ENCODE measurements at places on chromosomes 3 and 15. TPM values are rescaled to one million over a fixed set of nuclear protein-coding genes. Genes with fewer than 3 reads are reported as not detected.

GRCh38 chr15:76954744-76955143, 23.2 kb downstream of the RCN2 start:
- no peak overlapping the region for H3K27ac ChIP-seq
- peaks cover 6% of the 10 kb centered on the region for H3K36me3 ChIP-seq
- H3K27me3 ChIP-seq: no peaks in the 10 kb centered on the region
- no peak for DNase-seq
- peaks cover 1% of the 10 kb centered on the region for H3K4me1 ChIP-seq
- no peak overlapping the region for H3K4me3 ChIP-seq

- no peaks in the 10 kb centered on the region for H3K4me1 ChIP-seq
- no peaks in the 10 kb centered on the region for H3K36me3 ChIP-seq
- no peak overlapping the region for H3K27ac ChIP-seq
Measured at GRCh38 chr3:189490749-189491148, 140.4 kb upstream of the TP63 start.

GRCh38 chr3:188889054-188889491, 282.7 kb upstream of the TPRG1 start:
- no peak overlapping the region for H3K4me3 ChIP-seq
- no peak overlapping the region for H3K27ac ChIP-seq
- H3K36me3 ChIP-seq: peaks cover 14% of the 10 kb centered on the region

DNA sequence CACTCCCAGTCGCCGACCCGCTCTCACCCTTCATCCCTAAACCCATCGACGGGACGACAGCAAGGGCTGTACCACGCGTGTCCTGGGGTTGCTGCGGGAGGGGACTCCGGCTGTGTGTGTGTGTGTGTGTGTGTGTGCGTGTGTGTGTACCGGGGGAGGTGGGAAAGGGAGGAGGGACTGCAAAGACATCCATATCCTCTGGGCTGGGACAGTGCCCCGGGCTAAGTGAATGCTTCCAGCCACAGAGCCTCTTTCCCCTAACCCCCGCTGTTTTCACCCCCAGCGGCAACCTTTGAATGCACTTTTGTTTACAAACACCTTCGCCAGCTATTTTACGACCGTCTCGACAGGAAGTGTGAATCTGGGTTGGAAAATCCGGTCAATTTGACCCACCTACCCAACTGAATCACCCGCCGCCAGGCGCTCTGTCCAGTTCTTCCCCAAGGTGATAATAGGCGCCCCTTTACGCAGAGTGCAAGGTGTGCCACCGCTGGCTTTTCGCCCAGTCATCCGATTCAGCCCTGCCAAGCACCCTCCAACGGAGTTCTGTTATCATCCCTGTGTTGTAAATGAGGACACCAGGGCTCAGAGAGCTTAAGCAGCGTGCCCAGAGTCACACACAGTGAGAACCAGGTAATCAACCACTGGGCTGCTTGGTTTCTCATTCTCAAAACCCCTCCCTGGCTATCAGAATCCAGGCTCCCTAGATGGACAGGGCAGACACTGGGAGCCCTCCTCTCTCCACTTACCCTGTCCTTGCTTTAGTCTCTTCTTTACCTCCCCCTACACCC, 739 bp upstream of the AMOTL2 start:
- H3K27me3 ChIP-seq: peaks cover 4% of the 10 kb centered on the region
- peak overlapping the region; percentile 73 for H3K4me3 ChIP-seq
- H3K4me1 ChIP-seq: peaks cover 12% of the 10 kb centered on the region

GRCh38 chr15:29945943-29946596, 123.8 kb upstream of the TJP1 start:
- peaks cover 12% of the 10 kb centered on the region for H3K27me3 ChIP-seq
- no peak overlapping the region for H3K4me3 ChIP-seq
- no peaks in the 10 kb centered on the region for H3K4me1 ChIP-seq
- no peak overlapping the region for H3K27ac ChIP-seq
- H3K36me3 ChIP-seq: no peaks in the 10 kb centered on the region
- DNase-seq: no peak

GRCh38 chr3:13746385-13746784, 133.5 kb downstream of the WNT7A start:
- DNase-seq: no peak
- H3K27ac ChIP-seq: no peak overlapping the region
- H3K27me3 ChIP-seq: peaks cover 2% of the 10 kb centered on the region
- H3K4me3 ChIP-seq: no peak overlapping the region

GRCh38 chr15:66952756-66953522, 112.5 kb upstream of the SMAD3 start:
- peaks cover 3% of the 10 kb centered on the region for H3K27me3 ChIP-seq
- H3K4me1 ChIP-seq: no peaks in the 10 kb centered on the region
- no peaks in the 10 kb centered on the region for H3K36me3 ChIP-seq
- H3K4me3 ChIP-seq: no peak overlapping the region
- no peak for DNase-seq

GRCh38 chr3:90062016-90062415, 954.6 kb downstream of the EPHA3 start:
- no peak overlapping the region for H3K27ac ChIP-seq
- H3K36me3 ChIP-seq: no peaks in the 10 kb centered on the region
- H3K4me3 ChIP-seq: no peak overlapping the region
- no peaks in the 10 kb centered on the region for H3K4me1 ChIP-seq
- peaks cover 2% of the 10 kb centered on the region for H3K27me3 ChIP-seq

The C3orf22 gene
- polyA plus RNA-seq: not detected

The CCR1 gene
- polyA plus RNA-seq: 24.1 TPM

The RLBP1 gene
- polyA plus RNA-seq: not detected

The LRRC49 gene
- not detected for polyA plus RNA-seq

DNA sequence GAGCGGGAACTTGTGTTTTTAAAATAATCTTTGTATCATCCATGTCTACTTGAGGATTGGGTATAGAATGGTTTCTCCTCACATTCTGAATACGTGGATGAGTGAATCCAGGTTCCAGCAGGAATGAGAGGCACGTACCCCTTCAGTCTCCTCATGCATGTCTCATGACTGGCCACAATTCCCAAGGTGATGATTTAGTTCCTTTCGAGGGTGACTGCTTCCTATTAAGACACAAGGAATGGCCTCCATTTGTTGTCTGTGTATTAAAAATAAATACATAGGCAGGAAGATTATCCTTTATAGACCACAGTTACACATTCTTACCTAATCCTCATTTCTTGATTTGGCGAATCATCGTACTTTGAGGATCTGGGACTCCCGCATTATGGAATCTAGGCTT, 217.0 kb upstream of the LRIG1 start:
- H3K4me3 ChIP-seq: no peak overlapping the region
- no peak for DNase-seq
- no peaks in the 10 kb centered on the region for H3K36me3 ChIP-seq
- H3K4me1 ChIP-seq: no peaks in the 10 kb centered on the region

The CA12 gene
- not detected for polyA plus RNA-seq

DNA sequence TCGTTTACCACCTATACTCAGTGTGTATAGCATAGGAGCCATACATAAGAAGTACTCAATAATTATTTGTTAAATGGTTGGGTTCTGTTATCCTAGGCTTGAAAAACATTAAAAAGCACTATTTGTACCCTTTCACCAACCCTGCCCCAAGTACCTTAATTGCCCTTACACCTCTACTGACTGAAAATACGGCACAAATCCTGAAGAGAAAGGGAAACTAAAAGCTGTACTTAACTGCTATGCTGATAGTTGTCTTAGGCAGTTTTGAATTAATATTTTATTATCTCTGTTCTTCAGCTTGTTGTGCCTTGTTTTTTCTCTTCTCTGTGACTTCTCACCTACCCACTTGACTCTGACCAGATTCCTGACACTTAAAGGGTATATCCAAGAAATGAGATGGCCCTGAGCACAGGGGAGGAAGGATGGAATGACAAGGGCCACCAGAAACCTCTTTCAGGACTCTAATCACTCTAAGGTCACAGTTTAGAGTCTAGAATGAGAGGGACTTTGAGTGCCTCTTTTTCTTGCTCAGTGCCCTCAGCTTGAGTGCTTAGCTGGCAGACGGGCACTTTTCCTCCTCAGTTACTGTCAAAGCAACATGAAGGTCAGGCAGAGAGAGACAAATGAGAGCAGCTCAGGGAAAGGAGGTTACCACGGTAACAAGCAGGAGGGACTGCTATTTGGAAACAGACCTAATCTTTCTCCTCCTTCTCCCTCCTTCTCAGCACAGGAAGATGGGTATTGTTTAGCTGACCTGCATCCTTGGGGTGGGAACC, 136.5 kb downstream of the ZNF609 start:
- no peaks in the 10 kb centered on the region for H3K36me3 ChIP-seq
- no peaks in the 10 kb centered on the region for H3K27me3 ChIP-seq
- peak overlapping the region; percentile 86 for H3K4me3 ChIP-seq
- DNase-seq: peak; percentile 24
- peak overlapping the region; percentile 93 for H3K27ac ChIP-seq

DNA sequence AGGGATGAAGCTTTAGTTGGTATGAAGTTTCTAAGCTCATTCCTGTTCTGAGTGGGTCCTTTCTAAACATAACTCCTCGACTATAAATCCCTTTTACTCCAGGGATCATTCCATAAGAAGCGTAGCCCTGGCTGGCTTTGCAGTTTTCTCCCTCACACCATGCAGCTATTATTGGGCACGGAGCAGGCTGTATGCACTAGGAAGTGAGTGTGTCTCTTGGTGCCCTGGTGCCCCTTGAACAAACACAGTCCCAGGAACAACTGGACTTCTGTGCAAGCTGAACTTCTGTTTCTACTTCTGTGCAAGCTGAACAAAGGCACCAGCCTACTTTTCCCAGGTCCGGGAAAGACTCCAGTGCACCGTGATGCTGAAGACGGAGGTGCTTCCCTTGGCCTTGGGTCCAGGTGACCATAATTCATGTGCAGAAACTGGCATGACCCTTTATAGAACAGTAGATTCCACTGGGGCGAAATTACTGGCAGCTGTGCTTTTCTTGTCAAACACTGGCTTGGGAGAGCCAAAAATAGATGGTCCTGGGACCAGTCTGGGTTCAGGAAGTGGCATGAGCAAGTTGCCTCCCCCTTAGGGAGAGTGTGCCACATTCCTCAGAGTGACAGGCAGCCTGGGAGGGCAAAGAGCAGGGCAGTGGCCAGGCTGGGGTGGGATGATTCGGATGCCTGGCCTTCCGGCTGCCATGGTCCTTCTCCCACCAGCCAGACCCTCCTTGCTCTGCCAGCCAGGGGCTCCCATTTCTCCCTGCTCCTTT, 127.2 kb downstream of the SLCO3A1 start:
- H3K27ac ChIP-seq: no peak overlapping the region
- no peaks in the 10 kb centered on the region for H3K27me3 ChIP-seq
- peaks cover 32% of the 10 kb centered on the region for H3K4me1 ChIP-seq
- no peaks in the 10 kb centered on the region for H3K36me3 ChIP-seq
- DNase-seq: no peak
- H3K4me3 ChIP-seq: no peak overlapping the region

The ANKRD34C gene
- not detected for polyA plus RNA-seq

DNA sequence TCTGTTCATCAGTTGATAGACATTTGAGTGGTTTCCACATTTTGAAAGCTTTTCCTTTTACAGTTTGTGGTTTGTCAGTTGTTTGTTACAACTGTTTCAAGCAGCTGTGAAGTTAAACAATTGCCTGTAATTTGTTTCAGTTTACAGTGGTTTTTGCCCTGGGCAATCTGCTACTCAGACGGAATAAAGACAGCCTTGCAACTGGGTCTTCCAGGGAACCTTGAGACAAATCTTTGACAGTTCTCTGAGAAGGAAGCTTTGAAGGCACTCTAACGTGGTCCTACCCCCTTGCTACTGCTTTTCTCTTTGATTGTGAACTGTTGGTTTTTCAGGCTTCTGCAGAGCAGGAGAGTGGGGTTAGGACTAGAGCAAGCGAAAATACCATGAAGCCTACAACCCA, 28.0 kb downstream of the LRRC28 start:
- H3K27me3 ChIP-seq: no peaks in the 10 kb centered on the region
- H3K4me3 ChIP-seq: no peak overlapping the region
- H3K27ac ChIP-seq: peak overlapping the region; percentile 19
- DNase-seq: no peak

DNA sequence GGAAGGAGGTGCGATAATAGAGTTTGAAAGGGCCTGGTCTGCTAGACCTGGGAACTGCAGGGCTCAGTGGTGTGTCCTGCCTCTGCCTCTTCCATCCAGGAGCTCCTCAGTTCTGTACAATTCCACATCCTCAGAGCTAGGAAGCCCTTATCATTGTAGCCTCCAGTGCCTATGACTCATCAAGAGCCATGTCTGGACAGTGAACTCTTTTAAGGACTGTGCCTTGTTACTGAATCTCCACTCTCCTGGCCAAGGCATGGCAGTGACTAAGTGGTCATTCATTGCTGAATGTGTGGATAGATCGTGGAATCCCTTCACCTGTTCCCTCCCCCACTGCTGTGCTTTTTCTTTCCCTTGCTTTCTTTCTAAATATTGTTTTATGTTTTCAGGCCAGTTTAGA, 2.9 kb downstream of the TIMP4 start:
- H3K36me3 ChIP-seq: peaks cover 4% of the 10 kb centered on the region
- DNase-seq: no peak
- no peaks in the 10 kb centered on the region for H3K4me1 ChIP-seq
- no peak overlapping the region for H3K27ac ChIP-seq
- no peak overlapping the region for H3K4me3 ChIP-seq

- DNase-seq: no peak
- no peaks in the 10 kb centered on the region for H3K4me1 ChIP-seq
- no peak overlapping the region for H3K27ac ChIP-seq
- H3K27me3 ChIP-seq: no peaks in the 10 kb centered on the region
- no peaks in the 10 kb centered on the region for H3K36me3 ChIP-seq
- no peak overlapping the region for H3K4me3 ChIP-seq
Measured at GRCh38 chr3:196991581-196992460, 23.2 kb upstream of the PIGZ start.

GRCh38 chr15:87761736-87762509, 494.6 kb downstream of the NTRK3 start:
- DNase-seq: no peak
- peaks cover 2% of the 10 kb centered on the region for H3K27me3 ChIP-seq
- peaks cover 7% of the 10 kb centered on the region for H3K4me1 ChIP-seq

DNA sequence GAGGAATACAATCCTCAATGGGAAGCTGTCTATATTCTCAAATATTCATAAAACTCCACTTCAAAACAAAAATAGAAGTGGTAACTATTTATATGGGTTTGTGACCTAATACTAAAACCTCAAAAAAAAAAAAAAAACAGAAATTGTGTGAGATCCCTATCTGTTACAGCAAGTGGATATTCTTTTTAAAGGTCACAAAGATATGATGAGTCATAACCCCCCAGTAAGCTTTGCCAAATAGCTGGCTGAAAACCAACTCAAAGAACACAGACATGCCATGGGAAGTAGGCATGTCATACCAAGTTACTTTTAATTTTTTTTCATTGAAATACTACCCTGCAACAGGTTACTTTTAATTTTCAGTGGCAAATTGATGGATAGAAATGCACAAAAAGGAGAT, 62.5 kb downstream of the CBLB start:
- DNase-seq: peak; percentile 54
- peaks cover 4% of the 10 kb centered on the region for H3K36me3 ChIP-seq
- peaks cover 91% of the 10 kb centered on the region for H3K4me1 ChIP-seq
- H3K27me3 ChIP-seq: peaks cover 7% of the 10 kb centered on the region

GRCh38 chr15:72845981-72846383, 62.4 kb upstream of the ADPGK start:
- H3K4me1 ChIP-seq: peaks cover 20% of the 10 kb centered on the region
- H3K4me3 ChIP-seq: no peak overlapping the region
- peaks cover 5% of the 10 kb centered on the region for H3K36me3 ChIP-seq
- no peak for DNase-seq
- peaks cover 10% of the 10 kb centered on the region for H3K27me3 ChIP-seq

The LRRC31 gene
- polyA plus RNA-seq: not detected

GRCh38 chr15:69526081-69527061, 73.8 kb downstream of the RPLP1 start:
- no peaks in the 10 kb centered on the region for H3K36me3 ChIP-seq
- no peak for DNase-seq
- H3K4me1 ChIP-seq: no peaks in the 10 kb centered on the region
- H3K27me3 ChIP-seq: peaks cover 9% of the 10 kb centered on the region
- no peak overlapping the region for H3K27ac ChIP-seq

The FGF7 gene
- not detected for polyA plus RNA-seq

- no peaks in the 10 kb centered on the region for H3K4me1 ChIP-seq
- H3K27me3 ChIP-seq: peaks cover 3% of the 10 kb centered on the region
- H3K36me3 ChIP-seq: no peaks in the 10 kb centered on the region
- no peak overlapping the region for H3K27ac ChIP-seq
- DNase-seq: no peak
Measured at GRCh38 chr3:61862614-61863289, 301.4 kb downstream of the PTPRG start.
